Activated gamma-delta T cell treated with Interleukin-2 at 50 U/mL for 16 hours (primary cell): ENCODE measurements at places on chromosomes 3 and 15.

DNA sequence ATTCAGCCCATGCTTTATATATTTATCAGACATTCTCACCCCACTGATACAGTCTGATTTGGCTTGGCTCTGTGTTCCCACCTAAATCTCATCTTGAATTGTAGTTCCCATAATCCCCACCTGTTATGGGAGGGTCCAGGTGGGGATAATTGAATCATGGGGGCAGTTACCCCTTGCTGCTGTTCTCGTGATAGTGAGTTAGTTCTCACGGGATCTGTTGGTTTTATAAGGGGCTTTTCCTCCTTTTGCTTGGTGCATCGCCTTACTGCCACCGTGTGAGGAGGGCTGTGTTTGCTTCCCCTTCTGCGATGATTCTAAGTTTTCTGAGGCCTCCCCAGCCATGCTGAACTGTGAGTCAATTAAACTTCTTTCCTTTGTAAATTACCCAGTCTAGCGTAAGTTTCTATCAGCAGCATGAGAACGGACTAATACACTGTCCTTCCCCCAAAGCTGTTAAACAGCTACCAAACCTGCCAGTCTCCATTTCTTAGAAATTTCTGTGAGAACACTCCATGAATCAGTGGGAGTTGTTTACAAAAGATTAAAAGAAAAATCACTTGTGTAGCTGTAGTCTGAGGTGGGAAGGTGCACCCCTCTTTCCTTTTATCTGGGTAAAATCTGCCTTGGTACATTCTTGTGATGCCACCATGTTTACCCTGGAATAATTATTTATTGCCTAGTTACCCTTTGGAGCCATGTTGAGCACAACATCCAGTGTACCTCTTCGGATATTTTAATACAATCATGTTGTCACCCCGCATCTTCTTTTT lies 160.5 kb downstream of the THSD4 start:
- no peak for DNase-seq

- DNase-seq: no peak
Measured at GRCh38 chr3:45639044-45639392, 44.5 kb downstream of the LIMD1 start.

GRCh38 chr3:121362035-121362734 lies 183.6 kb downstream of the POLQ start:
- no peak for DNase-seq

GRCh38 chr3:128655531-128655930 lies 4.9 kb upstream of the RPN1 start:
- DNase-seq: no peak

- DNase-seq: no peak
Measured at GRCh38 chr3:13563321-13563720, 14.4 kb downstream of the FBLN2 start.

DNA sequence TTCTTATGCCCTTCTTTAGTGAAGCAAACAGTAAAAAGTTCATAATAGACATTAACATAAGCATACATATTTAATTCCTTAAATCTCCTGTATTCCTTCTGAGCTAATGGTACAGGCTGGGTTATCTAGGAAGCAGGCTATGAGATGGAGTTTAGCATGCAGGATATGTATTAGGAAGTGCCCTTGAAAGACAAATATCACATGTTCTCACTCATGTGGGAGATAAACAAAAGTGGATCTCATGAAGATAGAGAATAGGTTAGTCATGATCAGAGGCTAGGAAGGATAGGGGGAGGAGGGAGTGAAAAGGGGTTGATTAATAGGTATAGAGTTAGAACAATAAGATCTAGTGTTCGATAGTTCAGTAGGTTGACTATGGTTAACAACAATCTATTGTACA lies 105.4 kb downstream of the CLASP2 start:
- DNase-seq: no peak

- DNase-seq: no peak
Measured at GRCh38 chr3:12943124-12944021, 102.0 kb upstream of the RPL32 start.

GRCh38 chr15:72192416-72192815 lies 5.2 kb downstream of the GRAMD2A start:
- DNase-seq: no peak

DNA sequence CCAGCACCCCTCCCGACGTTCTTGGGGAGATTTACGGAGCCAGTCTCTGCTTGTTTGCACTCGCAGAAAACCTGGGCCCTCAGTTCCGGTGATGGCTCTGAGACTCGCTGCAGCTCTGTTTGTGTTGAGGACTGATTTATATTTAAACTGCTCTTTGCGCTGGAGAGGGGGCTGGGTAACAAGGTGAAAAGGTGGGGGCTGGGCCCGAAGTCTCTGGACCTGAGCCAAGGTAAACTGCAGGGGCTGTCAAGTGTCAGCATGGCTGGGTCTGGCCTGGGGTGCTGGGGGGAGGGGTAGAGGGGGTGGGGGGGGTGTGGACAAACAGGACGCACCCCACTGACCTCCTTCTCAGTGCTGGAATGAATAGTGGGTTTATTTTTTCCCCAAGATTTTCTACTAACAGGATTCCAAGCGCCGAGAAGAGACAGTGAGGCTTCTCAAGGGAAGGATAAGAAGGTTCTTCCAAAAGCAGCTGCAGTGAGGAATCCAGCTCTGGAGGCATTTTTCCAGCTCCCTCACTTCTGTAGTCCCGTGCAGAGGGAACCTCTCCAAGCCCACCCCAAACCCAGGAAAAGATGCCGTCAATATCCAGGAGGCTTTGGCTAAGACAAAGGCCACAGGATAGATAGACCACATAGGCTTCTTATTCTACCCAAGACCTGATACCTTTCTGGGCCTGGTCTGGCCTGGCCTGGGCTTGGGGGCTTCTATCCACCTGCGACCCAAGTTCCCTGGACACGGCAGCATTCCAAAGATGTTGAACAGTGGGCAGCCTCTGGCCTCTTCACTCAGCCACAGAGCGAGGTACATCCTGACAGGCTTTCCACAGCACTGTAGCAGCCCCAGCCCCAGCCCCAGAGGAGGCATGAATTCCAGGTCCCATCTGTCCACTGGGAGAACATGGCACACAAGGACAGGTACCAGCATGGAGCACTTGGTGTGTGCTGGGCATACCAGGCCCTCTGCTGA lies 938 bp upstream of the SLCO2A1 start:
- DNase-seq: no peak

GRCh38 chr3:26652164-26652563 lies 29.6 kb downstream of the LRRC3B start:
- no peak for DNase-seq

GRCh38 chr3:155979746-155980145 lies 109.3 kb downstream of the GMPS start:
- no peak for DNase-seq
